HFFc6 (cell line): ENCODE measurements at places on chromosomes 3 and 15.

GRCh38 chr3:36635731-36636130, 128.6 kb downstream of the DCLK3 start:
- peak; percentile 28 for DNase-seq

DNA sequence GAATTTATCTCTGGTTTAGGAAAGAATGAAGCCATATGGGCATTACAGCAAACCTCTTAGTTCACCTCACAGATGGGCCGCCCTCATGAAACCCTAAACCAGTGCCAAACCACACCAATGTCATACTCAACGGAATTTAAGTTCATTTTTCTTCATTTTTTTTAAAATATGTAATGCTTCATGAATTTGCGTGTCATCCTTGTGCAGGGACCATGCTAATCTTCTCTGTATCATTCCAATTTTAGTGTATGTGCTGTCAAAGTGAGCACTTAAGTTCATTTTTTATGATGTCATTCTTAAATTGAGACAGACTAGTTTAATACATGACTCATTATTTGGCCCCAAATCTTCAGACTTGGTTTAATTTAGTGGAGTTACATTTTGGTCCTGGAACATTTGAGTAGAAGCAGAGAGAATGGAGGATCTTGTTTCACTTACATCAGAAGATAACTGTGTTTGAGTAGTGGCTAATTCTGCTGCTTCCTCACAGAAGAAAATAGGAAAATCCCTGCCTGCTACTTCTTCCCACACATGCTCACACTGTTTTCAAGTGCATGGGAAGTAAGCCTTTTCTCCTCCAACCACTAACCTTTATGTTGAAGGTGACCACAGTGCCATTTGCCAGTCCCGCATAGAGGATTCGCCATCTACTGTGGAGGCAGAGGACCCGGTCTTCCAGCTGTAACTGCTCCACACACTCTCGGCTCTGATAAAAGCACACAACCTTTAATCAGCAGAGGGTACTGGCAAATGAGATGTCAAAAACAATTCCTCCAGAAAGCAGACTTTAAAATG, 63.3 kb downstream of the ZNF106 start:
- DNase-seq: peak; percentile 92

DNA sequence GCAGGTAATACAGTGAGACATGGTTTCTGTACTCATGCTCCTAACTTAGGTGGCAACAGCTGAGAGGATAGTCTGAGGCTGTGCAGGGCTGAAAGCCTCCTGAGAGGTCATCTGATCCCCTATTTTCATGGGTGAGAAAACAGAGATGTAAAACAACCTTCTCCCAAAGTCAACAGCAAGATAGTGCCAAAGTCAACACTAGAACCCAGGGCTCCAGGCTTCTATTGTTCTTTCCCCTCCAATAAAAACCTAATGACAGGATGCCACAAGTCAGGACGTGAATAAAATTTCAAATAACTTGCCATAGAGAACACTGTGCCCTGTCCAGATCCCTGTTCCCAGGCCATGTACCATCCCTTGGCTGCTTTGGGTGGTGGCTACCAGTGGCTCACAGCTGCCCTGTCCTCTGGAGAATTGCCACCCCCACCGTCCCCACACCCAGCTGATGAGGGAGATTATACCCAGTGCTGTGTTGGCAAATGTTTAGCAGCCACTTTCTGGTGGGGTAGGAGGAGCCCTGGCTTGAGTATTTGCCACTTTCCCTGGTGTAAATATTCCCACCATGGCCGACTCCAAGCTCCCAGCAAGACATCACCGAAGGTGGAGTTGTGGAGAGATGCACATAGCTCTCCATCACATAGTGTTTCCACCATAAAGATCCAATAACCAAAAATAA, 54.8 kb downstream of the SRGAP3 start:
- no peak for DNase-seq

- no peak for DNase-seq
Observed at GRCh38 chr3:6229778-6230410, 631.0 kb upstream of the GRM7 start.

GRCh38 chr3:43505351-43505750, 116.5 kb downstream of the ANO10 start:
- DNase-seq: peak; percentile 59

GRCh38 chr3:194139071-194139813, 3.3 kb downstream of the HES1 start:
- peak; percentile 59 for DNase-seq

- no peak for DNase-seq
Observed at GRCh38 chr15:91140601-91141000, 40.5 kb downstream of the SV2B start.

DNA sequence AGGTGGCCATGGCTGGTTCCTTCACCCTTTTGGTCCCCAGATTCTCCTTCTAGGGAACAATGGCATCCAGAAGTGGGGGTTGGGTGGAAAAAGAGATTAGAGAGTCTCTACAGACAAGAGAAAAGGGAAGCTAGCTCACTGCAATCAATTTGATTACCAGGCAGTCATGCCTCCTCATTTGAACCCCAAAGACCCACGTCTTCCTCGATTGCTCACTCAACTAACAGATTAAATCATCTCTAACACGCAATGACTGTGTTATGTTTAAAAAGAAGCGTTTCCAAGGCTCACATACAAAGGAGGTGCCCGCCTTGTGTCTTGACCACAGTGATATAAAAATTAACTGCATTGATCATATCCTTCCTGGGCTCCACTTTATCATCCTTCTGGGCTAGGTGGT, 57.6 kb downstream of the BHLHE40 start:
- no peak for DNase-seq

DNA sequence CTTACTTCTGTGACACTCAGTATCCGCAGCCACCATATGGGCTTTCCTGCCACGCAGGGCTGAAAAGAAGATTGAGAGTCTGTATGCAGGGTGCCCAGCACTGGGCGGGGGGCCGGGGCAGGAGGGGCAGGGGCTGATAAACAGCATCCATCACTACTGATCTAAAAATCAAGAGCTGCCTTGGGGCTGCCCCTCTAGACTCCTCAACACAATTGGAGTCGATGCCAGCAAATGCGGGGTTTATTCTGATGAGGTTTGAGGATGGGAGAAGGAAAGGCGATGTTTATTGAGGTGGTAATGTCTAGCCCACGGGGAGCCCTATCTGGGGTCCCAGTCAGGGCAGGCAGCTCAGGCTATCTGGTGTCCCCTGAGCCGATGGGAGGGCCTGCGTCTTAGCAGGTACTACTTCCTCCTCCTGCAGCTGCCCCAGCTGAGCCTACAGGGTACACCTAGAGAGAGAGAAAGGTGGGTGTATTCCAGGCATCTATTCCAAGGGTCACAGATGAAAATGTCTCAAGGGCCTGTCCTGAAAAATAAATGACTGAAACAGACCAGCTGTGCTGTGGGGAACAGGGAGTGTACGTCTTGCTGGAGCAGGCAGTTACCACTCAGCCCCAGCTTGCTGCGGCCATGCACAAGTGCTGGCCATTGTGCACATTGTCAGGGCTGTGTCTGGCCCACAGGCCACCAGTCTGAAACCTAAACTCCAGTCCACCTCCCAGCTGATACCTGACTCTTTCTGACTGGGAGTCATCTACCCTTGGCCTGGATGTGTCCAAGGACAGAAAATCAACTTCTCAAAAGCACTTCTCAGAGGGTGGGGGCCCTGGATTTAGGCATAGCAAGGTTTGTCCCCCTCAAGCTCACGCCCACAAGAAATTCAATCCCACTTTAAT, 19.5 kb downstream of the ISG20 start:
- DNase-seq: no peak

- DNase-seq: no peak
Observed at GRCh38 chr15:98581715-98582114, 66.6 kb upstream of the IGF1R start.

- DNase-seq: no peak
Observed at GRCh38 chr15:101410612-101411011, 78.9 kb downstream of the PCSK6 start.

- DNase-seq: no peak
Observed at GRCh38 chr3:52372822-52373504, 56.8 kb downstream of the DNAH1 start.

- DNase-seq: no peak
Observed at GRCh38 chr3:85726241-85726640, 767.5 kb downstream of the CADM2 start.

DNA sequence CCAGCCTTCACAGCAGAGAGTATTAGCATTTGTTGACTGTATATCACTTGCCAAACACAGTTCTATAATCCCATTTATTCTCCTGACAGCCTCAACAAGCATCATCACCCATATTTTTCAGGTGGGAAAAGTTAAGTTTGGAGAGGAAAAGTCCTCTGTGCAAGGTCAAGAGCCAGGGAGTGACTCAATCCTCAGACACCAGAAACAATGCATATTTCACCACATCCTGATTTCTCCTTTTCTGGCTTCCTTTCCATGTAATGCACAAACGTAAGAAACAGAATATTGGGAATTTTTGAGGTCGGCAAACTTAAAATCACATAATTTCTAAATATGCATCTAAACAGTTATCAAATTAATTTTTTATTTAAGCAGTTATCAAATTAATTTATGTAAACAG, 116.0 kb upstream of the GADL1 start:
- peak; percentile 34 for DNase-seq

DNA sequence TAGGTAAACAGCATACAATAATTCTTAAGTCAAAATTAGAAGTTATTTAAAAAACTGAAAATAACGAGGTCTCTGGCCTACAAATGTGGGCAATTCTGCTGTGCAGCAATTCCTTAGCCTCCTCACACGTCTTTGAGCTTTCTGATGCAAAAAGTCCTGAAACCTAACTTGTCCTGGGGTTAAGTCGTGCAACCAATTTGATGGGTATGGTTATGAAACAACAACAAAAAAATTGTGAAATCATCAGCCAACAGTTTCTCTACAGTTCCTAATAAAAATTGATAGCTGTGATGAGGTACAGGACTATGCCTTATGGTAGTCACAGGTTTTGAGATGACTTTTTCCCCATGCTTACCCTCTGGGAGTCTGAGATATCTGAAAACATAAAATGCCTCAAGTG, 6.5 kb upstream of the GLB1 start:
- DNase-seq: no peak

DNA sequence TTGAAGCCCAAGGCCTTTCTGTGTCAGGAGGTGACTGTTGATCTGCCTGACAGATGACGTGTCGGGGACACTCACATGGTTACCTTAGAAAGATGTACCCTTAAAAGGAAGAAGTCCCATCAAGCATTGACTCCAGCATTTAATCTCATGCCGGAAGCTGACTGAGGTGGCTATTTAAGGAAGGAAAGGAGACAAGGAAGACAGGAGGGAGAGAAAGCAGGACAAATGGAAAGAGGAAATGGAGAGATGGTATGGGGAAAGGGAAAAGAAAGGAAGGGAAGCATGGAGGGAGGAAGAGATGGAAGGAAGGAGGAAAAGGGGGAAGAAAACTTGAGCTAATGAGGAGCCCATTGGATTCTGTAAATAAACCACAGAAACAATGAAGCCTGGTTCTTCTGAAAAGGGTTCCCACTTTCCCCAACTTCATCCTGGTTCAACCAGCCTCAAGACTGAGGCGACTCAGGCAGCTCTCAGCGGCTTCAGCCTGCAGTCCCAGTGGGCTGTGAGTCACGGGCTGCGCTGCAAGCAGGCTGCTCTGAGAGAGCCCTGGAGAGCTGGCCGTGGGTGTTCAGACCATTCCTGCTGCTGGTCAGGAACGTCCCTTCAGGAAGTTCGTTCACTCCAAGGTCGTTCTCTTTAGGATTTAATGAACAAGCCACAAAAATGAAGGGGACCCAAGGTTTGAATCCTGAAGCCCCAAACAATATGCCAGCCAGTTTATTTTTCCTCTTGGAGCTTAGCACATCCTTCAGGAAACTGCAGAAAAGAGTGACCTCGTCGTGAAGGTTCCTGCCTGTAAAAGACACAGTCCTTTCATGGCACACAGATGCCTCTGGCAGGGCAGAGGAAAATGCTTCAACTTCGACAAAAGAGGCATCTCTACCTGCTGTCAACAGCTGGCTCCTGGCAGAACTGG, 69.6 kb upstream of the THBS1 start:
- peak; percentile 87 for DNase-seq

DNA sequence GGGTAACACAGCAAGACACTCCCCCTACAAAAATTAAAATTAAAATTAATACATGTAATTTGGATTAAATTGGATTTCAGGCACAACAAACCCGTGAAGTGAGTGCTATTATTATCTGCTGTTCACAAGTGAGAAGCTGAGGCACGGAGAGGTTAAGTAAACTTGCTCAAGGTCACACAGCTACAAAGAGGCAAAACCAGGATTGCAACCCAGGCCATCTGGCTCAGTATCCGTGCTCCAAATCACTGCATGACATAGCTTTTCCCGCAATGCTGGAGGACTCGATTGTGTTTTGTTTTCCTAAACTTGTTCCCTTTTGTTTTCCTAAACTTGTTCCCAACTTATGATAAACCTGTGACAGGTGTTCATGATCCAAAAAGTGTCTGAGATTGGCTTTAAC, 19.9 kb upstream of the C15orf39 start:
- no peak for DNase-seq

GRCh38 chr3:185280572-185281365, 26.9 kb upstream of the EHHADH start:
- peak; percentile 65 for DNase-seq

GRCh38 chr3:73550032-73550431, 74.7 kb downstream of the PDZRN3 start:
- no peak for DNase-seq

DNA sequence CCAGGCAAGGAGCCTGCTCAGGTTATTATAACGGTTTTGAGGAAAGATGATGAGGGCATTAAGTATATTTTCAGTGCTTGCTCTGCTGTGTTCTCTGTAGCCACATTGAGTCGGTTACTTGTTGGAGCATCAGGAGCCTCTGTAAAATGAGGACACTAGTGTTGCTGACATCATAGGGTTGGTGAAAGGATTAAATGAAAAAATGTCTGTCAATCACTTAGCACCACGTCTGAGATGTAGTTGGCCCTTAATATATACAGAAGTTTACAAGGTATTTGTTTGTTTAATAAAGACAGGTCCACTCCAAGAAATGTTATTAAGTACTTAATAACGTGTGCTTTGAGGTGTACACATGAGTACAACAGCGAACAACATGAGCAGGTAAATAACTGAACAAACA, 735 bp upstream of the SLC25A26 start:
- no peak for DNase-seq

DNA sequence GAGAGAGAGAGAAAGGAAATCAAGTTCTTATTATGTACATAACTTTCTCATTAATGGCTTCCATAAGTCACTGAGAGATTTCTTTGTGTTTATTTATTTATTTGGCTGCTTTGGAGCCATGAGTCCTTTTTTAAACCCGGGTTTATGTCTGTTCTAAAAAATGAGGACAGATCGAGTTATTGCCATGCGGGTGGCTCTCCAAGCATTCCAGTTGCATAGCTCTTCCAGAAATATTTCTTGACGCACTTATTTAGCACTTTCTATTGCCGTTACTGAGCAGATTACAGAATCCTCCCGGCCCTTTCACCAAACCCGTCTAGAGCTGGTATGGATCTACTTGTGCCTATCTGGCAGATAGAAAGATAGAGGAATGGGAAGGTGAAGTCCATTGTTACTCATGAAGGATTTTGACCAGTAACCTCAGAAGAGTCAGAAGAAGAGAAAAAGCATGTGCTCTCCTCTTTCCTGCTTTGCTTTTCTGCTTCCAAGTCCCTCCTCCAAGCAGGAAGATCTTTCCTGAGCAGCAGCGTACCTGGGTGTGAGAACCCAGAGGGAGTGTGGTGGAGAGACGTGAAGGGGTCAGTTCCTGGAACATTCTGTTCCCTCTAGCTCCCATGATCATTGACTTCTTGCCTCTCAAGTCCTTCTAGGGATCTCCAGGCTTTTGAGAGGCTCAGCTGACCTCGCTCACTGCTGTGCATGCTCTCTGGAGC, 112.8 kb downstream of the LPP start:
- DNase-seq: peak; percentile 74

- DNase-seq: peak; percentile 15
Observed at GRCh38 chr3:134651347-134652041, 672 bp upstream of the KY start.

- DNase-seq: peak; percentile 40
Observed at GRCh38 chr3:123743121-123743520, 141.0 kb downstream of the MYLK start.
